ENCODE measurements at places on chromosomes 5 and 9.

DNA sequence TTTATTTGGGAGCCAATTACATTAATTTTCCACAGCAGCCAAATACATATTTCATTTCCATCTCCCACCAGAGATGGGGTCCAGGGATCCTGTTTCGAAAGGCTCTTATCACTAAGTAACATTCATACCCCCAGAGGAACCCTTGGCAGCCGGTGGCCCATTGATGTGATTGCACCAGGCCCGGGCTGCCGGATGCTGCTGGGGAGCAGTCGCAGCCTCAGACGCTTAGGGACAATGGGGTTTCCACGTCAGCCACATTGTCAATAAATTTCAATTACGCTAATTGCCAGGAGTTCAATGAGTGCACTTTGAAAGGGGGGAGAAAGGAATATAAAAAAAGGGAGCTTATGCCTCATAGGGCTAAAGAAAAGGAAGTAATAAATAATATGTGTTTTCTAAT, 478.8 kb upstream of the ADAMTS16 start:
- no peak for DNase-seq

- DNase-seq = no peak
These were observed 71.7 kb upstream of the WWC1 start for GRCh38 chr5:168219515-168220410.

GRCh38 chr9:107699231-107699630, 209.7 kb upstream of the KLF4 start:
- DNase-seq = no peak

GRCh38 chr9:89465001-89465451, 32.9 kb downstream of the SEMA4D start:
- no peak for DNase-seq

DNA sequence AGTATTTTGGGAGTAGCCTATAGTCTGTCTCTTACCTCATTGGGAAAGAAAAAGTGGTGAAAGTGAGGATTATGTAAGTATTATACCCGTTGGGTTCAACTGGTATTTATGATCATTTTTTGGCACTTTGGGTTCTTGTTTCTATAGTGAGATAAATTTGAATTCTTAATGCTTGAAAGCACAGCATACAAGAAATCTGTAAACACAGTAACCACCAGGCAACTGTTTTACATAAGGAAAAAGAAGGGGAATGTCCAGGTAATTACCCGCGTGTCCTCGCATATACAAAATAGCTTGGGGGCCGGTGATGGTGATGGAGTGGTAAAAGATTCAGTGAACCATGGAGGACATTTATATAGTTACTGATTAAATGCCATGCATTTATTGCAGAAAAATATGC, 60.5 kb downstream of the BASP1 start:
- no peak for DNase-seq

GRCh38 chr5:108334225-108334624, 47.7 kb downstream of the FBXL17 start:
- no peak for DNase-seq

DNA sequence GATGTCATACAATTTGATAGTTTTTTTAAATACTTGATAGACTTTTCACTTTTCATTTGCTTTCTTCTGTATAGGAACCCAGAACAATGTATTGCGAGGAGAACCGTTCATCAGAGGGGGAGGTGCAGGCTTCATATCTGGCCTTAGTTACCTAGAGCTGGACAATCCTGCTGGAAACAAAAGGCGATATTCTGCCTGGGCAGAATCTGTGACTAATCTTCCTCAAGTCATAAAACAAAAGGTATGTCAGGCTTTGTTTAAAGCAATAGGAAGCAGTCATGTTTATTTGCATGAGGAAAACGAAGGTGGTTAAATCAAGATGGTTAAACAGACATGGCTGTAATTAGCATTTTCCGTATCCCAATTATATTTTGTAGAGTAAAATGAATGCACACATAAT, 46.0 kb downstream of the C7 start:
- no peak for DNase-seq

DNA sequence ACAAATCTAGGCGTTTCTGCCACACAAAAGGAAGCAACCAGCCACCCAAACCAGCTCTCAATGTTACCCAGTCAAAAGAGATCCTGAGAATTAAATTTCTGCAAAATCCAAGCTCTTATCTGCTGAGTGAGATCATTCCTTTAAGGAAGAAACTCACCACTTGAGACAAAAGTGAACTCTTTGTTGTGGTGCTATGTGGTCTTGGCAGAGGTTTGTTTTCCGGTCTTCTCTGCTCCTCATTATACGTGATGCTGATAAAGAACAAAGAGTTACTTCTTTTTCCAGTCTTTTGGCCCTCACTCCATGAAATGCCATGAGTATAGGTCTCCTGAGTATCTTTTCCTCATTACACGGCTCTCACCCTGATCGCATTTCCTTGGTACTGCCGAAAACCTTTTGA, 82.1 kb downstream of the PRKACG start:
- DNase-seq = no peak

- no peak for DNase-seq
These were observed 31.2 kb downstream of the DEPDC1B start for GRCh38 chr5:60668686-60669304.

- DNase-seq = no peak
These were observed 130.6 kb downstream of the KCNIP1 start for GRCh38 chr5:170634256-170634990.

All from esophagus squamous epithelium (tissue), 5 donors.